ENCODE measurements at places on chromosomes 4 and X. TPM values are rescaled to one million over a fixed set of nuclear protein-coding genes. Genes with fewer than 3 reads are reported as not detected.

USP38 gene
- total RNA-seq = 10.7 TPM

CT47B1 gene
- total RNA-seq = not detected

TMPRSS11F gene
- 0.18 TPM for total RNA-seq

VCX2 gene
- total RNA-seq = not detected

CT45A5 gene
- total RNA-seq = 35.2 TPM

RBM10 gene
- 42.6 TPM for total RNA-seq
